Epithelial cell of esophagus (primary cell): ENCODE measurements at places on chromosomes 5 and 9.
A peak's percentile ranks its signal among the peaks of the same experiment; 100 is the strongest.

DNA sequence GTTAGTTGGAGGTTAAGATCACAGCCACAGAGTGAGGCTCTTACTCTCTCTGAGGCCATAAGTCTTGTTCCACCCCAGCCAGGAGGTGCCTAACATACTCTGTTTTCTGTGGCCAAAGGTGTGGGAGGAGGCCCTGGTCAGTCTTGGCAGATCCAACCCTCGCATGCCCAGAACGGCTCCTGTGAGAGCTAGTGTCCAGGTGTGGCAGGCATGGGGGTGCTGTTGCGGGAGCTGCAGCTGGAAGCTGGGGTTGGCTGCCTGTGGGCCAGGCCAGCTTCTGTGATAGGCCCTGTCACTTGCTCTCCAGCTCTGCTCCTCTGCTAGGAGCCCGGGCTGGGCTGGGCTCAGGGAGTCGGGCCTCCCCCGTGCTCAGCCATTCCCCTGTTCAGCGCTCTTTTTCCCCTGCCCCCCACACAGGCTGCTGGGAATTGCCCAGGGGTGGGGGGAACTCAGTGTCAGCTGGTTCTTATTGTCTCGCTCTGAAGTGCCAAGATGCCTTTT, 31.6 kb downstream of the IER5L start:
- DNase-seq = no peak

DNA sequence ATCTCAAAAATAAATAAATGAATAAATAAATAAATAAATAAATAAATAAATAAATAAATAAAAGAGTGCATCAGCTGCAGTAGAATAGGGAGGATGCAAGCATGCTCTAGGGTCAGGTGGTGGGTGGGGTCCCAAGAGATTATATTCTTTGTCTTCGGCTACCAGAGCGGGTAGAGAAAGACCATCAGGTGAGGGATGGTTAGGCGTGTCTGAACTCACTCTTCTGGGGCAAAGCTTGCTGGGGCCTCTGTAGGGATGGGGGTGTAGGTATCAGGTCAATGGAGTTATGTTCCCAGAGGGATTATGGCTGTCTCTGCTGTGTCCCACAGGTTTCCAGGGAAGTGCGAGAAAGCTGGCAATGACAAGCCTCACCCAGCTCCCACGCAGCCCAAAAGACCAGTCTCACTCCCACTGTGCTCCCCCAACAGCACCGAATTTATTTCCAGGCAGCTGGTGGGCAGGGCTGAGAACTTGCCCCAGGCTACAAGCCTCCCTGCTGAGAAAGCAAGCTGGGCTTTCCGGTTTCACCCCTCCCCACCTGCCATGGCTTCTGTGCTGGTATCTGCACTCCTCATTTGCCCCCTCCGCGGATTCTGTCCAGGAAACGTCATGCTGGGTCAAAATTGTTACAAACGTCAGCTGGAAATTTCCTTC, 180.8 kb downstream of the LURAP1L start:
- DNase-seq = no peak

DNA sequence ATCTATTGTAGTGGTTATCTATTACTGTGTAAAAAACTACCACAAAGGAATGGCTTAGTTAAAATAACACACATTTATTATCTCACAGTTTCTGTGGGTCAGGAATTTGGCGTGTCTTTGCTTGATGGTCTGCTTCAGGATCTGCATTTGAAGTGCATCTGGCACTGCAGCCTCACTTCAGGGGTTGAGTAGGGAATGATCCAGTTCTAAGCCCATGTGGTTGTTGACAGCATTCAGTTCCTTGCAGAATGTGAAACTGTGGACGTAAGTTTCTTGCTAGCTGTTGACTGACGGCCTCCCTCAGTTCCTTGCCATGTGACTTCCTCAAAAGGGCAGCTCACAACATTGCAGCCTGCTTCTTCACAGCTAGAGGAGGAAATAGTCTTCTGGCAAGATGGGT, 2.1 kb upstream of the OGN start:
- no peak for DNase-seq

- no peak for DNase-seq
Observed at GRCh38 chr9:130451004-130451390, 6.2 kb downstream of the ASS1 start.

DNA sequence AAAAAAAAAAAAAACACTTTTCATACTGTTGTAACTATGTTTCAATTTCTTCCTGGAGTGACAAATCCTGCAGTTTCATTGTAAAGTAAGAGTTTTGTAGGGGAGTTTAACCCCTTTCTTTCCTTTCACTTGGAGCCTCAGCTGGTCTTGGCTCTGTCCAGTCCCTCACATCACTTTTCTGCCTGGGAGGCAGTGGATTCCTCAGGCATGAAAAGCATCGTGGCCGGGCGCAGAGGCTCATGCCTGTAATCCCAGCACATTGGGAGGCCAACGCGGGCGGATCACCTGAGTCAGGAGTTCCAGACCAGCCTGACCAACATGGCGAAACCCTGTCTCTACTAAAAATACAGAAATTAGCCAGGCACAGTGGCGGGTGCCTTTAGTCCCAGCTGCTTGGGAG, 45.6 kb upstream of the MYO10 start:
- no peak for DNase-seq

GRCh38 chr5:178630475-178630930, 3.7 kb upstream of the CLK4 start:
- peak; percentile 87 for DNase-seq

DNA sequence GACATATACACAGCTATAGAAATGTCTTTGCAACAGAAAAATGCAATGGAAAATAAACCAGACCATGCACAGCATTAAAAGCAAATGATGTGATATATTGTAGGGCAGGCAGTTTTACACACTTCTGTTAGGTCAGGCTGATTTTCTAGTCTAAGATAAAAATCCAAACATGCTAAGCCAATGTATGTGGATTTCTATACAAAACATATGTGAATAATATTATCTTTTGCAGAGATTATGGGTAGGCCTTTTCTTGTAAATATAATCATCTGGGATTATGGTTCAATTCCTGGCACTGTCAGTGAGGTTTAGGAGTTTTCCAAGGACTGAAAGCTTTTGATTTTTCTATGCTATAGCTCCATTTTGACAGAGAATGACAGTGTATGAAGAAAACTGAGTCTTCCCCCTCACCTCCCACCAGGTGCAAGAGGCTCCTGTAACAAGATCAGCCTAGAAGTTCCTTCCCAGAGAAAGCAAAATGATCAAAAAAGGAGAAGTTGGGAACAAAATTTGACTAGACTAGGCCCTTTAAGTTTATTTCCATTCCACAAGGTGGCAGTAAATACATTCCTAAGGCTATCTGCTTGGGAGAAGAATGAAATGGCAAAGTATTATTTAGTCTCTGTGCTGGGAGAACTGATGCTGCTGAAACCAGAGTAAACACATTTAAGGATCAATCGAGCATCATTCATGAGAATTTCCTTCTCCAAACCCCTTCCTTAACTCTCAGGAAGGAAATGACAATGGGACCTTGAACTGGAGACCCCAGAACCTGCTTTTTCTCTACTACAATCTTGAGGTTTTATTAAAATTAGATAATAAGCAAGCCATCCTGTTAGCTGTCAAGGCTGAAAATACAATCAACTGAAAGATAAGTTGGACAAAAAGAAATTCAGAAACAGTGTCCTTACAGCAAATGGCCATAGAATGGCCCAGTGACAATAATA, 133.0 kb upstream of the TUT7 start:
- peak; percentile 62 for DNase-seq

- DNase-seq = no peak
Observed at GRCh38 chr5:174623433-174624019, 100.9 kb upstream of the MSX2 start.

DNA sequence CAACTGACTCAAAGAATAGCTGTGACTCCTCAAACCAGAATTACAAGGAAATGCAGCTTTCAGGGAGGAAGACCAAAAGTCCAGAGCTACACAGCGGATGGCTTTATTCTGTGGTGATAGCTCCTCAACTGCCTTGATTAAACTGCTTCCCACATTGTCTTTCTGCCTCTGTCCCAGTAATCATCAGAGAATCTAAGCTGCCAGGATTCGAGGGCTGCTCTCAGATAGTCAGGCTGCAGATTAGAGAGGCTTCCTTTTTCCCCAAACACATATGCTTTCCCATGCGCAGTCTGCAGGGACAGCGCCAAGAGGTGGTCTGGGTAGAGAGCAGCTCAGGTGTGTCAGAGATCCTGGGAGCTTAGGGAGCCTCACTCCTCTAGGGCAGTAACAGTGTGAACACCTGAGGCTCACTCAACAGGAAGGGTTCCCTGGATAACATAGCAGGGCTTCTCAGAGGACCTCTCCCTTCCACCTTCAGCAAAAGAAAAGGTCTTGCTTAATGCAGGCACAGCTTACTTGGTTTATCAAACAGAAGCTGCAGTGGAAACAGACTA, 439.9 kb upstream of the TLE4 start:
- DNase-seq = peak; percentile 21

- peak; percentile 43 for DNase-seq
Observed at GRCh38 chr5:55533521-55534435, 986 bp downstream of the PLPP1 start.

- peak; percentile 17 for DNase-seq
Observed at GRCh38 chr9:122346478-122347347, 24.1 kb upstream of the PTGS1 start.

DNA sequence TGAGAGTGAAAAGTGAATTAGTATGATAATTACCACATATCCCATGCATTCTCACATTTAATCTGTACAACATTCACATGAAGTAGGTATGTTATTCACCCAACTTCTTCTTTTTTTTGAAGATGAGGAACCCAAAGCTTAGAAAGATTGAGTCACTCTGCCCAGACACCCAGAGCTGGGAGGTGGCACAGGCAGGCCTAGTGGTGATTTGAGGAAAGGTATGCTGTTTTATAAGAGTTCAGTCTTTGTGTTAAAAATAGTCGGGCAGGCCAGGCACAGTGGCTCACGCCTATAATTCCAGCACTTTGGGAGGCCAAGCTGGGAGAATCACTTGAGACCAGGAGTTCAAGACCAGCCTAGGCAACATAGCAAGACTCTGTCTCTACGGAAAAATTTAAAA, 285.3 kb downstream of the NR3C1 start:
- DNase-seq = peak; percentile 14

- DNase-seq = no peak
Observed at GRCh38 chr5:404666-405241, 38.2 kb upstream of the EXOC3 start.

DNA sequence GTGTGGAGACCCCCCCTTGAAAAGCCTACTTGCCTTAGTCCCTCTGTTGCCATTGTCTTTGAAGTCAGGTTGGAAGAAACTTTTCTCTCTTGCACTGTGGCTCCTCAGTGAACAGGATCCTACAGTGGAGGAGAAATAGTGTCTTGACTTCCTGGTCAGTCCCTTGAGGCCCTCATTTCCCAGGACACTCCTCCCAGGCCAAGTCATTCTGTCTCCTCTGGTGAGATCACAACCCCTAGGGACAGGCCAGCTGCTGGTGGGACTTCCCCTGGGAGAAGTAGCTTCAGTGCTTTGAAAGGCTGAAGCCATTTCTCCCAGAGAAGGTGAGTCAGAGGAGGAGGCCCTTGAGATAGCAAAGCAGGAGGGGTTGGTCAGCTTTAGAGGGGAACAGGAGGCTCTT, 10.1 kb upstream of the GRIA1 start:
- peak; percentile 21 for DNase-seq
